NCI-H2081 (cell line): ENCODE measurements at places on chromosomes 5 and 9.

DNA sequence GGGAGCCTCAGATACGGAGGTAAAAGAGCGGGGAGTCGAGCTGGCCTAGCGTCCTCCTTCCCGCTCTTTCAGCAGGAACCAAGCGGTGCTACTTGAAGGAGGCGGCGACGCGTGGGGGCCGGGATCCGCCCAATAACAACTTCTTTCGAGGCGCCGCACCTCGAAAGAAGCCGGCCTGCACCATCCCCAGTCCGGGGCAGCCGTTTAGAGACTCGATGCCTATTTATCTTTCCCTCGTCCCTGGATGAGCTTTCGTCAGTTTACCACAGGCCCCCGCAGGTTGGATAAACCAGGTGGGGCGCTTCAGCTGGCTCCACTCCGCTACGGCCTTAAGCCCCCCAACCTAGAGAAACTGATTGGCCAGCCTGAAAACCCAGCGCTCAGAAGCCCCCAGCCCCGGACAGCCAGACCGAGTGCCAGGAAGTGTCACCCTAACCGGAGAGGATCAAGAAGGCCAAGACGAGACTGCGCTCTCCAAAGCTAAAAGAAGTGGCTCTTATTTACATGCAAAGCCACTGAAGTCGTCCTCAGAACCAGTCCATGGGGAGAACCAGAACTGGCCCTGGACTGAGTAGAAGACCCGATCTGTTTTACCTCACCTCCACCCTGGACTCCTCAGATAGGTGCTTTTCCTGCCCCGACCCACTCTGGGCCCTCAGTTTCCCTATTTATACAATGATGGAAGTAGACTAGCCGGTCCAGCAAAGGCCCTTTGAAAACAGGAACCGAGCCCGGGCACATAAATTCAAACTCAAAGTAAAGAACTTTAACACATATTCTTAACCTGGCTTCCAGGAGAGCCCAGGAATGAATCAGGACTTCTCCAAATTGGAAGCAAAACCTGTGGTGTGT is 1.4 kb downstream of the HAND1 start:
- no peak for DNase-seq

DNA sequence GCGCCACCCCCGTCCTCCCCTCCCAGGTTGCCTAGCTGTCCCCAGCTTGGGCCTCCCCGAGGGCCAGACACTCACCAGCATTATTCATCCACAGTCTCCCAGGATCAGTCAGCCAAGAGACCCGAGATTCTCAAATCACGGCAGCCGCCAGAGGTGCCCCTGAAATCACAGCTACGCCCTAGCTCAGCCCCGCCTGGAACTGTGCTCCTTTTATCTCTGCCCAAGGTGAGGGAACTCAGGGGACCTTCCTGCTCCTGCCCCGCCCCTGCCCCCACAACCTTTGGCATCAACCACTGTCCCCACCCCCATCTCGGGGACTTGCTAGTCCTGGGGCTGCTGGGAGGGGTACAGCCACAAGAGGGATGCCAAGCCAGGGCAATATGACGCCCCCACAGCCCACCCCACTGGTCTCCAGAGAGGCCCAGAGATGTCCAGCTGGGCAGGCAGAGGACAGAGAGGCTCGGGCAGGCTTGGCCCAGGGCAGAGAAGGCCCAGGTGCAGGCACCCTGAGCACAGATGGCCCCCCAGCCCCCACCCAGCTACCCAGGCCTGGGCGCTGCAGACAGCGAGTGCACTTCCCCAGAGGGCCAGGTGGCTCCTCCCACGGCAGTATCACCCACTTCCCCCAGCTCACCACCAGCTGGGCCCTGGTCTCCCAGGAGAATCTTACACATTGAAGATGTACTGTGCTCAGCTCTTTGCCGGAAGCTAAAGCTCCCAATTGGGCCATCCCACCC is at the start of gene FUT7:
Gene FUT7 (minus strand): TSS at position 185 of the 737 bp plus-strand sequence. CDS start 97 bp downstream, at position 88.
- no peak for DNase-seq

GRCh38 chr9:16704116-16705110 is 166.1 kb downstream of the BNC2 start:
- no peak for DNase-seq

DNA sequence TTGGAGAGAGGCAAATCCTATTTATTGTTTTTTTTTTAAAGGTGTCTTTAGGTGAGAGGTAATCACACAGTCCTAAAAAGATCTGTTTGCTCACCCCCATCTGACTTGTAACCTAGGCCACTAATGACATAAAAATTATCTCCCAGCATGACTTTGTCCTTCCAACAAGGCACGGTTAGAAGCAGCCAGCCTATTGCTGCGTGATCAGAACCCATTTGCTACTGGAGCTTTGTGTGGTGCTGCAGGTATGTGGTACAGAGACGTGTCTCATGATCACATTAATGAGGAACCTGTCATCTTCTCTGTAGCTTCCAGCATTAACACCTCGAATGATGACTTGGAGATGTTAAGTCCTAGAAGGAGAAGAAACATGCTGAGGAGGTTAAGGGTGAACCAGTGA is 555.8 kb upstream of the TLE4 start:
- peak; percentile 97 for DNase-seq

DNA sequence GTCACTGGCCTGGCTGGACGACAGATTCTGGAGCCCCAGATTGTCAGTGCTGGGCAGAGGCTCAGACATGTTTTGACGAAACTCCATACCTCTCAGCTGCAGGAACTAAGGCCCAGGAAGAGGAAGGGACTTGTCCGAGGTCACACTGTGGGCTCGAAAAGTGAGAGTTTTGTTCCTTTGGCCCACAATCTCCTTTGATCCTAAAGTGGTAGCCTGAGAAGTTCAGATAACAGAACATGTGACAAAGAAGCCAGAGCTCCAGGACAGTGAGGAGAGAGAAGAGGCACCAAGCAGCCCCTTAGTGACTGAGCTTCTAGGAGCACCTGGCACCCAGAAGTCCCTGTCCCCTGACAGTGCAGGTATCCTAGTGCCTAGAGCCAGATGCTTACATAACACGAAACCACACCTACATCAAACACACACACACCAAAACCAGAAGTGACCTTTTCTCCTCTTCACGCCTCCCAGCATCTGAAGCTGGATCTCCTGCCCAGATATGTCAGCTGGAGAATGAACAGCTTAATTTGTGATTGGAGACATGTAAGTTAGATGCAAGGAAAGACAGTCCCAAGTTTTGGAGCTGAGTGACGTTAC is 88.9 kb downstream of the ADRB2 start:
- no peak for DNase-seq

DNA sequence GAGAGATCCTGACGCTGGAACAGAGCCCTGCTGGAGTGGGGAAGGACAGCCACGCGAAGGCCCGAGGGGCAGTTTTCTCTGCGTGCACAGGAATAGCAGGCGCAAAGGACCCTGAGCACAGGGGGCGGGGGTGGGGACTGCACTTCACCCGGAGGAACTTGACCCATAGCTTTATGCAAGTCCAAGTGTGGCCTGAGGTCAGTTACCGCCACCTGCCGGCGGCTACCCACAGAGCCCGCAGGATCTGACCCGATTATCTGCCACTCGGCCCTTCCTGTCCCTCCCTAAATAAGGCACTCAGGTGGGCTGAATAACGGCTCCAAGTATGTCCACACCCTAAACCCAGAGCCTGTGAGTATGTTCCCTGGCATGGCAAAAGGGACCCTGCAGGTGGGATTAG is 65.4 kb upstream of the FCN1 start:
- no peak for DNase-seq

DNA sequence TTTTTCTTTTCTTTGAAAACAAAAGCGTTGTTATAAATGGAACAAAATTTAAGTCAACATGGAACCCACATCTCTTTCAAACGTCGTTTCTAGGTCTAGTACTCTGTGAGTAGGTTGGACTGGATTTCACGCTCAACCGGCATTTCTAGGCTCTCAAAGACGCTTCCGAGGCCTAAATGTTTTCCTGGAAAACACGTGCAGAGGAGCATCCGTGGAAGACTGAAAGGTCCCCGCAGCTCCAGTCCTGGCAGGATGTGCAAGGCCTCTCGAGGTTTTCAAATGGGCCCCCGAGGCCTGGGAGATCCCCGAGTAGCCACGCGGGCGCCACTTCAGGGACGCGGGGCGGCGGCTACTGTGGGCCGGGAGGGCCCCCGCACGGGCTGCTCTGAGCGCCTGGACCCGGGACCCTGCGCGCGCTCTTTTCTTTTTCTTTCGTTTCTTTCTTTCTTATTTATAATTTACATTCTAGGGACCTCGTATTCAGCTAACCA is 4.2 kb upstream of the IRX2 start:
- DNase-seq: no peak

- no peak for DNase-seq
Measured at GRCh38 chr5:34022121-34022705, 14.4 kb upstream of the AMACR start.

DNA sequence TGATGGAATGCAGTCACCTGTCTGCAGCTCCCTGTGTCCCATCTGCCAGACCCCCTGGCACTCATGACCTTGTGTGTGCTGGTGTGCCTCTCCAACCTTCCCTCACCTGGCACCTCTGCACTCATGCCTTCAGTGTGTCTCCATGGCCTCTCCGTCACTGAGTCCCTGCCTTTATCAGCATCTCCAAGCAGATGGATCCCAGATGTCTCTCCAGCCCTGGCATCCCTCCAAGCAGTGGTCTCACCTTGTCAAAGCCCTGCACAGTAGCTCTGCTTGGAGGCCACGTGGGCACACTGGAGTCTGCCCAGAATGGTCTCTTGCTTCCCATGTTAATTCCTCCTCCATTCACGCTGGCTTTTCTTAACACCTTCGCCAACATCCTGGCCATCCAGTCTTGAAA is 84.8 kb downstream of the DAP start:
- no peak for DNase-seq

DNA sequence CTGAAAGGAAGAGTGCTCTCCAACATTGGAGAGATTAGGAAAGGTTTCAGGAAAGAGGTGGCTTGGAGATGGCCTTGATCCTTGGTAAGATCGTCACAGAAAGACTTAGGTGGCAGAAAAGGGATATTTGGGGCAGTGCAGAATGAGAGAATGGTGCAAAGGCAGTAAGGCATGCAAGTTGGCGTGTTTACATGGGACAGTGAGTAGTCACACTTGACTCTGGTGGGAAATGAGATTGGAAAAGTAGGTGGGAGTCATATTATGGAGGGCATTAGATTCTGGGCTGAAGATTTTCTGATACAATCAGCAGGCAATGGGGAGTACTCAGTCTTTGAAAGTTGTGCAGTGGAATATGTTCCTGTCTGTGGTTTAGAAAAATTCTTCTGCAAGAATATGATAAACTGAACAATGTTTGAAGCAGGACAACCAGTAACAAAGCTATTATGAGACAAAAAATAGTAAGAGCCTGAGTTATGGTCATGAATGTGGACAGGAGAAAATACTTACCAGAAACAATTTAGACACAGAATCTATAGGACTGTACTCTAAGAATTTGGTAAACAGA is 76.2 kb upstream of the ANKRD55 start:
- DNase-seq: no peak

DNA sequence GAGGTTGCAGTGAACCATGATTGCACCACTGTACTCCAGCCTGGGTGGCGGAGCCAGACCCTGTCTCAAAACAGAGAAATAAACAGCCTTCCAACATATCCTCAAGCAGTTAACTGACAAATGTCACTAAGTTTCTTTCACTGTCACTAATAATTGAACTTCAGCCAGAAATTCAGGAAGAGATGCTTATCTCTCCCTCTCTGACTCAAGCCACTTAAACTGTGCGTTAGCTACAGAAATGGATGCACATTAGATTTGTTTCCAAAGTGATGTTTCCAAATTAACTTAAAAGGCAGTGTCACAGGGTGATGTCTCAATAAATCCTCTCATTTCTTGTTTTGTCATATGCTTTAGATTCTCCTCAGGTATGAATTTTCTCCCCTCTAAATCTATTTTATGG is 164.9 kb downstream of the KDM4C start:
- DNase-seq: no peak

DNA sequence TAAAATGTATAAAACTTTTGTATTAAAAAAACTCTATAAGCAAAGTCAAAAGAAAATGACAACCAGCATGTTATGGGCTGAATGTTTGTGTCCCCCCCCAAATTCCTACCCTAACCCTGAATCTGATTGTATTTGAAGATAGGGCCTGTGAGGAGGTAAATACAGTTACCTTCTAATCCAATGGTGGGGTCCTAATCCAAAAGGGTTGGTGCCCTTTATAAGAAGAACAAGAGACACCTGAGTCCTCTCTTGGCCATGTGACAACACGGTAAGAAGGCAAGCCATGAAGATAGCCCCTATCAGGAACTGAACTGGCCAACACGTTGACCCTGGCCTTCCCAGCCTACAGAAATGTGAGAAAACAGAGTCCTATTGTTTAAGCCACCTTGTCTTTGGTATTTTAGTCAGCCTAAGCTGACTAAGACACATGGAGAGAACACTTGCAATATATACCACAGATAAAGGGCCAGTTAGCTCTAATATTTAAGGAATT is 49.7 kb upstream of the AKNA start:
- DNase-seq: no peak

DNA sequence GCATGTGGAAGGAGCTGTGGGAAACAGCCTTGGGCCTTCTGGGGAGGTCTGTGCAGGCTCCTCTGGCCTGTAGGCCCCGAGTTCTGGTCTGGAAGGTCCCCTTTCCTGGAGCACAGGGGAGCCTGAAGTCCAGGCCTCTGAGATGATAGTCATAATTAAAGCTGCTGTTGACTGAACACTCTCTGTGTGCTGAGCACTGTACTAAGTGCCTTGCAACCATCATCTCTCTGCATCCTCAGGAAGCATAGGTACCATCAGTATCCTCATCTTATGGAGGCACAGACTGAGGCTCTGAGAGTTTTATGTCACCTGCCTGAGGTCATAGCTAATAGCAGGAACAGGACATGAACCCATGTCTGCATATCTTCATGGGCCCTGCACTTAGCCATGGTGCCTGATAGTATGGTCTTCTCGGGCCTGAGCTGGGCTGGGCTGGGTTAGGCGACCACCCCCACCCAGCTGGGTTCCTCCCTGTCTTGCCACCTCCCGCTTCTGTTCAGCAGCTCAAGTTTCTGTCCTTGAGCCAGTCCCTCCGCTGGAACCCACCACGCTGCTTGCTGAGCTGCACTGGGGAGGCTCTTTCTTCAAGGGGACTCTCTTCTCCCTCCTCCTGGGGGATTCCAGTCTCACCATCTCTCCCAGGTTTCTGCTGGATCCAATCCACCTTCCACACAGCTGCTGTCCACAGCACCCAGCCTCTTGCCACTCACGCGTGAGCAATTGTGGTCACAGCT is 27.6 kb downstream of the LMX1B start:
- DNase-seq: no peak

GRCh38 chr9:85569988-85570387 is 171.8 kb downstream of the AGTPBP1 start:
- DNase-seq: no peak

- DNase-seq: no peak
Measured at GRCh38 chr5:39501397-39501796, 76.6 kb upstream of the DAB2 start.

DNA sequence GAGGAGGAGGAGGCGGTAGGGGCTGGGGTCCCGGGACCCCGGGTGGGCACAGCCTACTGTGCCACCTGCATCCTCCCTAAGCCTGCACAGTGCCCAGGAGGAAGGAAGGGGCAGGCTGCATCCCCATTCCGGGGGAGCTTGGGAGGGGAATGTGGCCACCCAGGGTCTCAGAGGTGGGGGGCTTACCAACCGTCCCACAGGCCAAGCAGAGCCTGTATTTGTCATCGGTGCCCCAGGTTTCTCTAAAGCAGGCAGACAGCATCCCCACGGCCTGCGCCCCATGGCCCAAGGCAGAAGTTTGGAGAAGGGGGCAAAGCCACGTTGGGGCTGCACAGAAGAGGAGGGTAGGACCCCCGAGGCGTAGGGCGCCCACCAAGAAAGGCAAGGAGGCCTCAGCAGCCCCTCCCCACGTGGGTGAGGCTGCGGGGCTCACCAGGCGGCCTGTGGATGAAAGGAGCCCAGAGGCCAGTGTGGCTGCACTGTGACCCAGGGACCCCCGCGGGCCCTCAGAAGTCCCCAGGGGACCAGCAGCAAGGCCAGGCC is 507 bp upstream of the GPSM1 start:
- no peak for DNase-seq
